ENCODE measurements at places on chromosomes 12 and 14.

- no peak for DNase-seq
Measured at GRCh38 chr14:24897793-24898192, 152.2 kb downstream of the STXBP6 start.

GRCh38 chr12:70733385-70733784 is 96.2 kb upstream of the PTPRB start:
- no peak for DNase-seq

- DNase-seq: no peak
Measured at GRCh38 chr14:89165189-89166181, 251.5 kb downstream of the FOXN3 start.

DNA sequence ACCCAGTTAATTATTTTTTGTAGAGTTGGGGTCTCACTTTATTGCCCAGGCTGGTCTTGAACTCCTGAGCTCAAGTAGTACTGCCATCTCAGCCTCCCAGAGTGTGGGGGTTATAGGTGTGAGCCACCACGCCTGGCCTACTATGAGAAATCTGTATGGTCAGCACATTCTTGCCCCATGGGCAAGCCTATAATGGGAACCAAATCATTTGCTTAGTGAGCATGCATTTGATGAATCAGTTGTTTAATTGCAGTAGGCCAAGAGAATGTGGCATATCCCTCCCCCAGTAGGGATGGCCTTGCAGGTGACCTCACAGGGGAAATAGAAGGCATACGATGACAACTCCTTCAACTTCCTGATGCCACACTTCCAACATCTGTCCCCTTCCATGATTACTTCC is 122.7 kb downstream of the DIP2B start:
- DNase-seq: no peak

- DNase-seq: no peak
Measured at GRCh38 chr12:66066137-66066928, 64.2 kb downstream of the LLPH start.

- DNase-seq: peak; percentile 48
Measured at GRCh38 chr14:63770187-63770807, 42.4 kb upstream of the SGPP1 start.

DNA sequence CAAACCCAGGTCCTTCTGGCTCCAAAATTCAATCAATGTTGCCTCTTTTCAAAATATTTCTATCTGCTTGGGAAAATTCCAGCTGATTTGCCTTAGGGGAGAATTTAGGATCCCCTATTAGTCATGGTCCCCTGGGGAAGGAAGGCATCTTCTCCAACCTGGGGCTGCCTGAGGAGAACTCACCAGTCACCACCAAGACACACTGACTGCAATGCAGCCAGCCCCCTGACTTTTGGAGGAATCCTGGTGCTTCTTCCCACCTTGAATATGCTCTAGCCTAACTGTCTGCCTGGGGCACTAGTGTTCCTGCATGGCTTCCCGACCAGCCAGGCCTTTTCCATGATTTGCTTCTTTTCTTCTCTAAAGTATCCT is 71.8 kb upstream of the BCL2L14 start:
- no peak for DNase-seq

- DNase-seq: no peak
Measured at GRCh38 chr12:100987552-100988521, 193.3 kb downstream of the ANO4 start.

GRCh38 chr14:99057576-99058083 is 214.4 kb downstream of the BCL11B start:
- DNase-seq: no peak

DNA sequence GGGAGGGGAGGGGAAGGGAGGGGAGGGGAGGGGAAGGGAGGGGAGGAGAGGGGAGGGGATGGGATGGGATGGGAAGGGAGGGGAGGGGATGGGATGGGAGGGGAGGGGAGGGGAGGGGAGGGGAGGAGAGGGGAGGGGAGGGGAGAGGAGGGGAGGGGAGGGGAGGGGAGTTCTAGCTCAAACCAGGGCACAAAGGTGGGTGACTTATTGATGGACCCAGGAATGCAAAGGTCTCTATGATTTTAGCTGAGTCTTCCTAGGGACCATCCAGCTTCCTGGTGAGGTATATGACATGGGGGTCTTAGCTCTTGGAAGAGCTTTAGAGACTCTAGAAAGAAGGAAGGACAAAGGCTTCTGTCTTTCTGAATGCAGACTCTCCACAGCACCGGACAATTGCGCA is 42.3 kb downstream of the ANO2 start:
- DNase-seq: no peak

DNA sequence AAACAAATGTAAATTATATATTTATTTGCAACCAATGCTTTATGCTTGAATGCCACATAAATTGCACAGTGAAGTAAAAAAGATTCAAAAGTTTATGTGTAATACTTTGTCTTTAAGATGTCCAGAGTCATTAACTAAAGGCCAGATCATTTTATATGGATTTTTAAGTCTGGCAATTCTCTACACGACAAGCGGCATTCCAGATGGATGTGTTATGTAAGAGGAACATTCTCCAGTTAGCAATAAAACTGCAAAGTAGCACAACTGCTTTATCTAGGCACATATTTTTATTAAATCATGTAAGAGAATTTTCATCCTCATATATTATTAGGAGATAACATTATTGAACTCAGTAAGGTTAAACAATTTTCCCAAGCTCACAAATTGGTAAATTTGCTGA is 1717.7 kb upstream of the SEL1L start:
- DNase-seq: no peak

DNA sequence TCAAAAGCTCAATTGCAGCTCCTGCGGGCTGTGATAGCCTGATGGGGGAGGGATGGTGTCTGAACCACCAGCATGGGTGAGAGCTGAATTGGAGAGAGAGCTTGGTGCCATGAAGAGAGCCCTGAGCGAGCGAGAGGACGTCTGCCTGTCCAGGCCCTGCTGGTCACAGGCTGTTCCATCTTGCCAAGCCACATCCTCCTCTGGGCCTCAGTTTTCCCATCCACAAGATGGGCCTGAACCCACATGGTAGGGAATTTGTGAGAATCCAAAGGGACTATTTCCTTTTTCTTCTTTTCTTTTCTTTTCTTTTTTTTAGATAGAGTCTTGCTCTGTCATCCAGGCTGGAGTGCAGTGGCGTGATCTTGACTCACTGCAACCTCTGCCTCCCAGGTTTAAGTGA is 276.4 kb downstream of the VRK1 start:
- no peak for DNase-seq

GRCh38 chr14:70698288-70698687 is 56.6 kb downstream of the TTC9 start:
- DNase-seq: no peak

- no peak for DNase-seq
Measured at GRCh38 chr12:112314981-112315380, 67.2 kb downstream of the HECTD4 start.

GRCh38 chr14:58697266-58697929 is 59.6 kb downstream of the DACT1 start:
- DNase-seq: no peak

- no peak for DNase-seq
Measured at GRCh38 chr12:2959192-2959504, at the start of gene TEAD4. TEAD4 (plus strand) TSS chr12:2959397.

Measured in activated CD4-positive, alpha-beta T cell treated with anti-CD3 and anti-CD28 coated beads, Interleukin-2, amount 50 U/mL, for 4 hours (primary cell).